C1 segment of cervical spinal cord (tissue), 14 donors: ENCODE measurements at places on chromosomes 5 and 9.

DNA sequence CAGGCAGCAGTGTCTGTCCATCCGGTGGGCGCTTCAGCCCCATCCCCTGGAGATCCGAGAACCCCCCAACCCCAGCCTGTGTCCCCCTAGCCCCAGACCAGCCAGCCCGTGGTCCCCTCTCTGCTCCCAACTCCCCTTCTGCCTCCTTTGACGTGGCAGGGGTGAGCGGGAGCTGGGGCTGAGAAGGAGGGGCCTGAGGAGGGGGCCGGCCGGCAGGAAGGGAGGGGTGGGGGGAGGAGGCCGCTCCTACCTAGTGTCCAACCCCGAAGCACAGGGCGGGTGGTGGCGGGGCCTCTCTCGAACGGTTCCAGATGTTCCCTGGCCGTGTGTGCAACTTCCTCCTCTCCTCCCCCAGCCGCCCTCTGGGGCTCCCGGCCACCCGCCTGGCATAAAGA is 31.0 kb downstream of the GOLGA2 start:
- no peak for DNase-seq

- no peak for DNase-seq
These were observed 82.4 kb downstream of the MARCHF3 start for GRCh38 chr5:126948011-126948355.

GRCh38 chr5:59000211-59000610 is 417.3 kb downstream of the RAB3C start:
- DNase-seq = no peak

- no peak for DNase-seq
These were observed 492.7 kb downstream of the RASEF start for GRCh38 chr9:82570226-82570625.

- no peak for DNase-seq
These were observed 3.4 kb downstream of the GARNL3 start for GRCh38 chr9:127267793-127268525.

GRCh38 chr9:124133727-124134126 is 122.2 kb downstream of the LHX2 start:
- no peak for DNase-seq
